ENCODE measurements at places on chromosomes 2 and 18.

DNA sequence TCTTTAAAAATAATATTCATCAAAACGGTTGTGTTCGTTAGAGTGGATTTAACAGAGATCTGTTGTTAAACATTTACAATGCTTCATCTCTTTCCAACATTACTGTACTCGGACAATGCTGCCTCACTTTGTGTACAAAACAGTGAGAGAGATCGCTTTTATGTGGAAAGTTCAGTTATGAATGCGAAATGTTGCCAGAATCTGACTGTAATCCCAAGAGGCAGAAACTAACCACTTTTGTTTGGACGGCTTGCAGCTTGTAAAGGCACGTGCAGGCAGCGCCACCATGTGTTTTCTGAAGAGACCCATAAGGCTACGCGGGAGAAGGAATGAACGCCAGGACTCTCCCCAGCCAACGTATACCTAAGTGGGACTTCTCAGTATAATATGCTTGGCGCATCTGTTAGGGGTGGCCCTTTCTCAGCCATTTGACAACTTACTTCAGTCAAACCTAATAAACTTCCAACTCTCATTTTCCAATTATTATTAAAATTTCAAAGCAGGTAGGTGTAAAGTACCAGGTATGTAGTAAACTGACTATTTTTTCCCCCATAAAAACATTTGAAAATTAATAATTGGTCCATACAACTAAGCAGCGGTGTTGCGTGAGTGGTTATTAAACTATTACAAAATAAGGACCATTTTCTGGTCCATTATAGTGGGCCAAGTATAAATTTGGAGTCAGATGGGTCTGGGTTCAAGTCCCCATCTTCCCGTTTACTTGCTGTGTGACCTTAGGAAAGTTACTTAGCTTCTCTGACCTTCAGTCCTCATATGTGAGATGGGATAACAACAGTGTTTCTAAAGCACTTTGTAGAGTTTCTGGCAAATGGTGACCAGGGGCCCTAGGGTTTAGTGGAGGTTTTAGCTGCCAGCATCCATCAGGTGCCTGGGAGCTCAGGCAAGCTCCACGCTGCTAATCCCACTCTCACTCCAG is 5.6 kb upstream of the NAPG start:
- DNase-seq, result no peak

GRCh38 chr2:113266431-113266830 is 12.3 kb downstream of the PAX8 start:
- DNase-seq, result no peak

DNA sequence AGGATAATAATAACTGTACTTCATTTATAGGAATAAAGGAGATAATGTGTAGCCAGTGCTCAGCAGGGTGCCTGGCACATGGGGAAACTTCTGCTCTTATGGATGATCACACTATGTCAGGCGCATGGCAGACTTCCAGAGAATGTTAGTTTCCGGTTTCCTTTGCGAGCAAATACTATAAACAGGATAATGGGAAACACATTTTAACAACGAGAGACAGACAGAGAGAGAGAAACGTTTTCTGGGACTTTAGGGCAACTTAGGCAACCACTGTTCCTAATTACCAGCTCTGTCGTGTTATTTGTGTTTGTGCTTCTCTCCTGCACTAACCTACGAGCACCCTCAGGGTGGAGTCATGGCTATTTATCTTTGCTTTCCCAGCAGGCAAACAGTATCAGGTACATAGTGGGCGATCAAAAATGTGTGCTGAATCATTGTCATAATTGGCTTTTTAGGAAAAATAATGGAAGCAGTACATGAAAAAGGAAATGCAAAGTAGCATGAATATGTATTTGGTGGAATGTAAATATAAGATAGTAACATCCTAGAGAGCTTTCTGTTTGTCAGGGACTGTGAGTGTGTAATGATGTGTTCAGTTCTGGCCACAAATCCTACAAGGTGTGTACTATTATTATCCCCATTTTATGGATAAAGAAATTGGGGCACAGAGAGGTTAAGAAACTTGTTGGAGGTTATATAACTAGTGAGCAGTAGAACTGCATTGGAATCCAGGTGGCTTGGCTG is 36.8 kb upstream of the IGFBP2 start:
- DNase-seq, result no peak

- DNase-seq, result no peak
These were observed 513.9 kb upstream of the NETO1 start for GRCh38 chr18:73381699-73382036.

GRCh38 chr2:181985632-181986205 is at the start of gene PPP1R1C:
Gene PPP1R1C, plus strand, starts transcription at chr2:181985853. Its CDS starts 258 bp downstream, at chr2:181986111.
- no peak for DNase-seq

GRCh38 chr2:228709788-228710371 is 528.4 kb upstream of the SPHKAP start:
- no peak for DNase-seq

GRCh38 chr2:67295851-67296250 is 101.3 kb upstream of the ETAA1 start:
- no peak for DNase-seq

- DNase-seq, result no peak
These were observed 18.2 kb upstream of the CALCRL start for GRCh38 chr2:187466129-187466792.

DNA sequence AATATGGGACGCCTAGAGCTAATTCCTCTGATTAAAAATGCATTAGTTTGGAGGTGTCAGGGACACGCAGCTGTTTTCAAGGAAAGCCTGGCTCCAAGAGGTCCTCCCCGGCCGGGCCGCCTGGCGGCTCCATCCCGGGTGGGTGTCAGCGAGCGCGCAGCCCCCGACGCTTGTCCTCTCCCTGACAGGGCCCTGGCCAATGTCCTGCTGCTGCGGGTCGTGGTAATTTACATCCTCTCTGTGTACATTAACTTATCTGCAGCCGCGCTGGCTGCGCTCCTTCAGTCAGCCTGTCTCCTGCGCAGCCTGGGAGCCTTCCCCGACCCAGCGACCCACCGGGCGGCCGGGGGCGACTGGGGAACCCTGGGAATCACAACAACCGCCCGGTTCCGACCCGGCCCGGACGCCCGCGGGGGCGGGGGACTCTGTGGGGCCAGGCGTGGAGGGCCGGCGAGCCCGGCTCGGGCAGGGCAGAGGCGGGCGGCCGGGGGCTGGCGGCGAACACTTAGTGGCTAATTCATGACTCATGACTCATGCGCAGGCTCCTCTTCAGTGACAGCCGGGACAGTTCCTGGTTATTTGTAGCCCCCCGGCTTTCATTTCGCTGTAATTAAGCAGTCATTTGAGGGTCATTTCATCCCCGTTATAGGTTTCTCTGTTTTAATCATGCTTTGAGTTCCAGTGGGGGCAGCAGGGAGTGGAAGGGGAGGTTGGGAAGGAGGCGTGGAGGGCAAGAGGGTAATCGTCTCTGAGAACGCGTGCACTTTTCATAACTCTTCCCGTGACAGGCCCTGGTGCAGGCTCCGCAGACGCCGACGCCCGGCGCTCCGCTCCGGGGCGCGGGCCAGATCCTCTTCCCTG is 141.9 kb upstream of the CTAGE1 start:
- no peak for DNase-seq

DNA sequence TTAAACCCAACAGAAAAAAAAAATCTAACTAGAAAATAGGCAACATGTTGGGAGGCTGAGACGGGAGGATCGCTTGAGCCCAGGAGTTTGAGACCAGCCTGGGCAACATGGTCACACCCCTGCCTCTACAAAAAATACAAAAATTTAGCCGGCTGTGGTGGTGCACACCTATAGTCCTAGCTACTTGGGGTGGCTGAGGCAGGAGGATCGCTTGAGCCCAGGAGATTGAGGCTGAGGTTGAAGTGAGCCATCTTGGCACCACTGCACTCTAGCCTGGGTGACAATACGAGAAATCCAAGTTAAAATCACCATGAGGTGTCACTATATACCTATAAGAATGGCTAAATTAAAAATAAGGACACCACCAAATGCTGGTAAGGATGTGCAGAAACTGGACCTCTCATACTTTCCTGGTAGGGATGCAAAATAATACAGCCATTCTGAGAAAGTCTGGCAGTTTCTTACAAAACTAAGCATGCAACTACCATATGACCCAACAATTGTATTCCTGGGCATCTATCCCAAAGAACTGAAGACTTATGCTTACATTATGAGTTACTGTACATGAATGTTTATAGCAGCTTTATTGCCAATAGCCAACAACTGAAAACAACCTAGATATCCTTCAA is 2.2 kb downstream of the SEPTIN10 start:
- no peak for DNase-seq

DNA sequence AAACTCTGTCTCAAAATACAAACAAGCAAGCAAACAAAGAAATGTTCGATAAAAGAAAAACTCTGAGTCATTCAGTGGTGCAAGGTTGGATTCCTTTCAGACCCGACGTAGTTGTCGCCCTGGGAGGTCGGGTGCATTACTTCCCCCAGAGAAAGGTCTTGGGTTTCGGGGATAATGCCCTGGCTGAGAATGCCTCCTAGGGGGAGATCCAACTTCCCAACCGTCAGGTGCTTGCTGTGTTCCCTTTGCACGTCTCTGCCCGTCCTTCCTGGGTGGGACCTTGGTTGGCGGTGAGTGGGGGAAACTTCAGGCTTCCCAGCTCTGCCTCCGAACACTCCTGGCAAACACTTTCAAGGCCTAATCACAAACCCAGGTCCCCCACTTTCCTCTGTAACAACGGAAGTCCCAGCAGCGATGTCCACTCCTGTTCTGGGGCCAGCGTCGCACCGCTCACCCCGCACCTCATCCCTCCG is 609 bp downstream of the TPGS2 start:
- DNase-seq, result peak; percentile 11

DNA sequence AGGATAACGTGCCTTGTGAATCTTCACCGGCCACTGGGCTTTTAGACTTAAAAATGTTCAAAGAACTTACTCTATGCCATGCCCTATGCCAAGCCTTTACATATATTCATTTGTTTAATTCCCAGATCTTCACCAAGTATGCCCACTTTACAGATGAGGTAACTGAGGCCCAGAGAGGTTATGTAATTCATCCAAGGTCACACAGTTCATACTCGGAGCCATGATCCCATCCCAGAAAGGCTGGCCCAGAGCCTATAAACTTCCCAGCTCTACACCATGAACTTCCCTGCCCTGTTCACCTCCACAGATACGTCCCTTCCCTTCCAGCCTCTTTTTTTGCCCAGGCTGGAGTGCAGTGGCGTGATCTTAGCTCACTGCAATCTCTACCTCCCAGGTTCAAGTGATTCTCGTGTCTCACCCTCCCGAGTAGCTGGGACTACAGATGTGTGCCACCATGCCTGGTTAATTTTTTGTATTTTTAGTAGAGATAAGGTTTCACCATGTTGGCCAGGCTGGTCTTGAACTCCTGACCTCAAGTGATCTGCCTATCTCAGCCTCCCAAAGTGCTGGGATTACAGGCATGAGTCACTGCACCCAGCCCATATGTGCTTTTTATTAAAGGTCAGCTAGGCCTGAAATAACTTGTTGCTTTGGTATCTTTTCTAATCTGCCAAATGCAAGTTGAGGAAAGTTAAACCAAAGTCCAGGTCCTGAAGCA is 44.1 kb downstream of the MTHFD2 start:
- DNase-seq, result no peak

- DNase-seq, result no peak
These were observed at the start of gene GALNT13 for GRCh38 chr2:153871231-153872221. Gene GALNT13, plus strand, starts transcription at chr2:153871922.

DNA sequence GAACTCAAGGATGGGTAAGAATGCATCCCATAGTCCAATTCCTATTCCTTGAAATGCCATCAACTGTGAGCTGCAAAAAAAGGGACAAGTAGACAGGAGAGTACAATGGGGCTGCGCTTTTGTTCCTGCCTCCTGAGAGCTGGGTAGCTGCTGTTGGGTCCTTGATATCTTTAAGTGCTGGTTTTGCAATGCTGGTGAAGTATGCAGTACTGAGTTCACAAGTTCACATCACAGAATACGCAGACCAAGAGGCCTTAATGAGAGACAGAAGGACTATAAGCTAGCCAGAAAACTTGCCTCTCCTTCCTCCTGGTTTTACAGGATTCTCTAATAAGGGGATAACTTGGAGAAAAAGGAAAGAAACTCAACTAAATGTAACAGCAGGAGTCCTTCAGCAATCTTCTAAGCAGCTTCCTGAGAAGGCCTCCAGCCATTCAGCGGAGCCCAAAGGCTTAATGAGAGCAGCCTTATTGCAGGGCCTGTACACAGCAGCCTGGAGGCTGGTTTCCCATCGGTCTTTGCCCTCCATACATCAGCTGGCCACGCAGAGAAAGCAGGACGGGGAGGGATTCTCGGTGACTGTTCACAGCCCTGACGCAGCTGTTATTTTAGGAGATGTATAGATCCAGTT is 293.1 kb downstream of the CDCA7 start:
- DNase-seq, result no peak

DNA sequence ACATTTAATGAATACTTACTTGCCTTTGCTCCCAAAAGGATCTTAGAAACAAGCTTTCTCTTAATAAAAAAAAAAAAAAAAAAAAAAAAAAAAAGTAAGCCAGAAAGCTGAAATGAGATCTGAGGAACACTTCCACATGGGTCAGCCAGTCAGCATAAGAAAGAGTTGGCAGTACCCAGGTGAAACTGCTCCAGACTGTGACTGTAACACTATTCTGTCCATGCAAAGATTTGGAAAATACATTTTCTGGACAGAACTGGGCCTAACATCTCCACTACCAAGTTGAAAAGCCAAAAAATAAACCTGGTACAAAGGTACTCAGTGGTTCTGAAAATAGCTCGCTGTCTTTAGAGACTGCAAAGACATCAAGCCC is 135.7 kb downstream of the THADA start:
- no peak for DNase-seq

DNA sequence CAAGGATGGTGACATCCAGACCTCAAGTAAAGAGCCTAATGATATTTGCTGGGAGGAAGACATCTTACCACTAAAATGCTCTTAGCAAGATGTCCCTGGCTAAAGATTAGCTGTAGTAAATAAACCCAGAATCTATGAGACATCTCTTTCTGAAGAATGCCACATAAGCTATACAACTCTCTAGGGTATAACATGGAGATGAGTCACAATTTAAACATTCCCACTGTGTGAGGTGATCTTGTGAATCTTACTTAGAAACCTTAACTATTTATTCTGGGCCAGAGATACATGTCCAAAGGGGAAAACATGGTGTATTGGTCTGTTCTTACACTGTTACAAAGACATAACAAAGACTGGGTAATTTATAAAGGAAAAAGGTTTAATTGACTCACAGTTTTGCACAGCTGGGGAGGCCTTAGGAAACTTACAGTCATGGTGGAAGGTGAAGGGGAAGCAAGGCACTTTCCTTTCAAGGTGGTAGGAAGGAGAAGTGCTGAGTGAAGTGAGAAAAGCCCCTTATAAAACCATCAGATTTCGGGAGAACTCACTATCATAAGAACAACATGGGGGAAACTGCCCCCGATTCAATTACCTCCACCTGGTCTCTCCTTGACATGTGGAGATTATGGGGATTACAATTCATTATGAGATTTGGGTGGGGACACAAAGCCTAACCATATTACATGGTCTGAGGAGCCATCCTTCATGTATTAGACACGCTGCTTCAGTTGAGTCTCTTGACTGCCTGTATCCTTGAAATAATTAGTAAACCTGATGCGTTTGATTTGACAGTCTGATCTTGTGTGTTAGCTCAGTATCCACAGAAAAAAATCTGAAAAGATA is 17.1 kb downstream of the KRCC1 start:
- DNase-seq, result no peak
